Stimulated activated CD4-positive, alpha-beta T cell treated with anti-CD3 and anti-CD28 coated beads, Interleukin-1b, Interleukin-23, amount 100 ng/mL, for 1 hour (primary cell): ENCODE measurements at places on chromosomes 6 and 20.

- no peak for DNase-seq
These were observed 180.6 kb upstream of the CCN2 start for GRCh38 chr6:132131758-132132157.

- peak; percentile 62 for DNase-seq
These were observed 160.1 kb downstream of the ZMYND8 start for GRCh38 chr20:47196091-47197081.

DNA sequence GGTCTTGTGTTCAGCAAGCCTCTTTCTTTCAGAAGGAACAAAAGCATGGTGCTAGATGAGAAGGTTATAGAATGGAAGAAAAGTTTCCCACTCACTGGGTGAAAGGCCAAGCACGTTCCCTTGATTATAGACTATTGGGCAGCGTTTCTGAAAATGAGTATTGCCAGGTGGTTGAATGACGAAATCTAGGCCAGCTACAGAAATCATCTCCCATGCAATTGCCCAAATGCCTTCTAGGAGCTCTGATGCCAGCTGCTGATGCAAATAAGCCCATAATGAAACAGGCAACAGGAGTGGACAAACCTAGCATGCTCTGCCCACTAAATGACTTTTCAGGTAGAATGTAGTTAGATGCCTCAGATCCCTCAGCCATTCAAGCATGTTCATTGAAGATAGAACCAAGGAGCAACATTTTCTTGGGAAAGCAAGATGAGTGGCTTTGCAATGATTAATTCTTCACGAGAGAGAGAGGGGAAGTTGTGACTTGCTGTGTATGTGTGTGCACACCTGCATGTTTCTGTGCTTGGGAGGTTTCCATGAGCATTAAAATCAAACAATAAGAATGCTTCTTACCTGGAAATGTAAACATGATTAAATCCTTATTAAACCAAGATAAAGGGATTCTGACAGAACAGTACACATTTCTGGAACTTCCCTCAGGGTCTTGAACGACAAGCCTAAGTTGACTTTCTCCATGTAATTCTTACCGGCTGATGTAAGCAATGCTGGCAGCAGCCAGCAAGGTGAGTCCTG, 43.6 kb downstream of the ADTRP start:
- no peak for DNase-seq

GRCh38 chr6:8017276-8017701, 46.9 kb downstream of the BLOC1S5 start:
- no peak for DNase-seq

- no peak for DNase-seq
These were observed 122.8 kb upstream of the PHACTR3 start for GRCh38 chr20:59481477-59482018.

GRCh38 chr6:13318821-13319220, 9.5 kb downstream of the TBC1D7 start:
- DNase-seq = no peak

DNA sequence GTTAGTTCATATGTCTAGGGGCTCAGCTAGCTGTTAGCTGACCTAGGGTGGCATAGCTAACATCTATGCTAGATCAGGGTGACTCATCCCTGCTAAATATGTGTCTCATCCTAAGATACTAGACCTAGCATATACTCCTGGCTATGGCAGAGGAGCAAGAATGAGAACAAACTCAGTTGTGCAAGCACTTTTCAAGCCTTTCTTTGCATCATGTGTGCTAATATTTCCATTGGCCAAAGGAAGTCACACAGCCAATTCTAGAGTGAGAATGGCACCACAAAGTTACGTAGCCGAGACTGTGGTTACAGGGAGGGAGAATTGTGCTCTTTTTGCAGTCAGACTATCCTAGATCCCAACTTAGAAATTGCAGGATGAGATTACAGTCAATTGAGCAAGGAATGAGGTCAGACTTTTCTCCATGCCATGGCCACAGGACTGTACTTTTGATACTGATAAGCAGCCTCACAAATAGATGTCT, 78.7 kb downstream of the PLCB4 start:
- no peak for DNase-seq

DNA sequence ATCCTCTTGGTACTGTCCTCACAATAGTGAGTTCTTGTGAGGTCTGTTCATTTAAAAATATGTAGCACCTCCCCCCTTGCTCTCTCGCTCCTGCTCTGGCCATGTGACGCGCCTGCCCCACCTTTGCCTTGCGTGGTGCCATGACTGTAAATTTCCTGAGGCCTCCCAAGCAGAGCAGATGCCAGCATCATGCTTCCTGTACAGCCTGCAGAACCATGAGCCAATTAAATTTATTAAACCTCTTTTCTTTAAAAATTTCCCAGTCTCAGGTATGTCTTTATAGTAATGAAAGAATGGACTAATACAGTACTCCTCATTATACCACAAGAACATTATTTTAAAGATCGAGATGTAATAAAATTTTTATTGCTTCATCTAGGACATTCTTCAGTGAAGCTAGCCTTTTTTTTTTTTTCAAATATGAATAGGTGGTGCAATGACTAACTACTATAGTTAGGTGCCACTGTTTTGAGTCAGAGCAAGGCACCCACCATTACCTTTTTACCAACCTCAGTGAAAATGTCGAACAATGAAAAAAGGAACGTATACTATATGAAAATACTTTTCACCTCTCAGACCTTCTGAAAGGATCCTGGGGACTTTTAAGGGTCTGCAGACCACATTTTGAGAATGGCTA, 191.1 kb upstream of the SGK1 start:
- DNase-seq = no peak

- DNase-seq = no peak
These were observed 27.0 kb downstream of the PNLDC1 start for GRCh38 chr6:159826968-159827647.

- no peak for DNase-seq
These were observed 306.0 kb upstream of the HS3ST5 start for GRCh38 chr6:114648847-114649246.

GRCh38 chr6:99114769-99115406, 167.1 kb upstream of the FBXL4 start:
- DNase-seq = no peak

DNA sequence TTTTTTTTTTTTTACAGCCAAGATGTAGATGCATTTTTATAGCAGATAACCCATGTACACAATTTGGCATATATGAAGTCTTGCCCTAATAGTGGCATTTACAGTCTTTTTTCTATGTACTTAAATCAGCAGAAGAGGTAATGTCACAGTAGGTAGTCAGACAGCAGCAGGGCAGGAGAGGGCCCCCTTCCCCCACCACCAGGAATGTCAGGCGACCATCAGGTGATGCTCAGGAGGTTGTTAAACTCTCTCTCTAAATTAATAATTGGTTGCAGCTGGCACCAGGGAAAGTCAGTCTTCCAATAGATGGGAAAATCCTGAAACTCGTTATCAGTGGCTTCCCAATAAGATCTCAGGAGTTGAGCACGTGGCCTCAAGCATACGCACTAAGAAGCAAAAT, 188.0 kb upstream of the ADGRB3 start:
- no peak for DNase-seq
